Stimulated activated naive CD8-positive, alpha-beta T cell treated with anti-CD3 and anti-CD28 coated beads, Interleukin-15, Interleukin-2, amounts not matched to agents 100 U/mL and 50 U/mL, for 24 hours (primary cell): ENCODE measurements at places on chromosomes 7 and 10.

- no peak for DNase-seq
These were observed 2.0 kb upstream of the AOAH start for GRCh38 chr7:36726311-36726710.

DNA sequence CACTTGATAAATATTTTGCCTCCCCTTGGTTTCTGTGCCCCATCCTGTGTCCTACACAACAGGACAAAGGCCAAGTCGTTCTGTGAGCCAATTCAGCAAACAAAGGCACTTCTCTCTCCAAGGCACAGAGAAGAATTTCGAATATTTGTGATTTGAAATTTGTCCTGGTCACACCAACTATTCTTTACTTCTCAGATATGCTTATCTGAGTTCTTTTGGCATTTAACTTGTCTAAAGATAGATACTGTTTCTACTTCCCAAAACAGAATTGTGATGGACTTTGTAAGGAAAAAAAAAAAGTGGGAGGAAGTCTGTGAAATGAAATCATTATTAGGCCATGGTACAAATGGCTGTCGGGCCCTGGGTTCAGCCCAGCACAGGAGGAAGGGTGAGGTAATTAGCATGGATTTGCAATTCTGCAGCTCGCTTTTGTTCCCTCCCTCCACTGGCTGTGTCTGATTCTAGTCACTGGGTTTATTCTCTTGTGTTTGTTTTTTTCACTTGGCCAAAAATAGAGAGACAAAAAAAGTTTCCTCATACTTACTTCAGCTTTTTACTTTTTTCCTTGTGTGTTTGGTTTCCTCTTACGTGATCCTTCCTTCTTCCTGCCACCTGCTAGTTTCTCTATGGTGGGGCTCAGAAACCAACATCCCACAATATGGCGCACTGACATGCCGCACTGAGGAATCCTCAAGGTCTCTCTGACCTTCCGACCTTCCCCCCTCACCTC lies 108.2 kb upstream of the MKLN1 start:
- DNase-seq = no peak

DNA sequence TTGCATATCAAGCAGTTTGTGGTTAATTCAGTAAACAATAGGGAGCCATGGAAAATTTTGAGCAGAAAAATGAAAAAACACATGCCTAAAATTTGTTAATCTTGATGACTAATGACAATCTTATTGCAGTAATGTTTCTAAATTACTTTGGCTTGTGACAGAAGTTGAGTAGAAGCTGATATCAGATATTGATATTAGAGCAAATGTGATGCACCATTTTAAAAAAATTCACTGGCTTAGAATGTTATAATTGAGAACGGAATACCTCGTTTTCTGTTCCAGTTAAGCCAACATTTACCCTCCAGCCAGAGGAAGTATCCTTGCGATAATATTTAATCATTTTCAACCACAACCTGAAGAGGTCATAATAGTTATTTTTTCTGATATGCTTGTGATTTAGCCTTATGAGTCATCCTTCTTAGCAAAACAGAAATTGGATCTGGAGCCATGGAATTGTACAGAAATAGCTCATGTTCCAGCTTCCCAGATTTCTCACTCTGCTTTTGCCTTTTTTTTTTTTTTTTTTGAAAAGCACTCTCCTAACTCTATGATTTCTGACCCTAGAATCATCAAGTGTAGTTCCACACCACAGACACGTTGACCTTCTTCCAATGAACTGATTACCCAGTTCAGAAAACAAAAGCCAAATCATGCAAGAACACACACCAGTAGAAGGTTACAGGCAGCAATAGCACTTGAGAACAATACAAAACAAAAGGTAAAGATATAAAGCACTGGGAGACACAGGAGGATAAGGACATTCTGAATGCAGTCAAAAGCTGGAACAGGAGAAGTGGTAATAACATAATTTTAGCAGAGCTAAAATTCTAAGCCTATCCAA lies 96.8 kb upstream of the PHYHIPL start:
- DNase-seq = no peak

DNA sequence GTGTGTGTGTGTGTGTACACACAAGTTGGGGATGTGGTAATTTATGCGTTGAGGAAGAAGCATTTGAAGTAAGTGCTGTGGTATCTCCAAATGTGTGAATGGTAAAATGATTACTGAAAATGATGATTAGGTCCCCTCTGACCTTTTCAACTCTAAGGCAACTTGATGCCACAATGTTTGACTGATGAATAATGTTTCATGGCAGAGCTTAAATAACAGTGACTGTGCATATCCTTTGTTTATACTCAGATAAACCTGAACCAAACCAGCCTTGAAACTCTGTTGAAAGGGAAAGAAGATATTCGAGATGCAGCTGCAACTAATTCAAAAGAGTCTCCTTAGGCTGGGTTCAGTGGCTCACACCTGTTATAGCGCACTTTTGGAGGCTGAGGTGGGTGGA lies 64.8 kb upstream of the YAE1 start:
- DNase-seq = no peak

GRCh38 chr10:69446650-69447151 lies 4.6 kb upstream of the TSPAN15 start:
- no peak for DNase-seq

GRCh38 chr10:65416094-65416493 lies 1509.7 kb upstream of the LRRTM3 start:
- no peak for DNase-seq
